ENCODE measurements at places on chromosomes 3 and 15. TPM values are rescaled to one million over a fixed set of nuclear protein-coding genes. Genes with fewer than 3 reads are reported as not detected.

CHRM5 gene
- not detected for total RNA-seq

DNA sequence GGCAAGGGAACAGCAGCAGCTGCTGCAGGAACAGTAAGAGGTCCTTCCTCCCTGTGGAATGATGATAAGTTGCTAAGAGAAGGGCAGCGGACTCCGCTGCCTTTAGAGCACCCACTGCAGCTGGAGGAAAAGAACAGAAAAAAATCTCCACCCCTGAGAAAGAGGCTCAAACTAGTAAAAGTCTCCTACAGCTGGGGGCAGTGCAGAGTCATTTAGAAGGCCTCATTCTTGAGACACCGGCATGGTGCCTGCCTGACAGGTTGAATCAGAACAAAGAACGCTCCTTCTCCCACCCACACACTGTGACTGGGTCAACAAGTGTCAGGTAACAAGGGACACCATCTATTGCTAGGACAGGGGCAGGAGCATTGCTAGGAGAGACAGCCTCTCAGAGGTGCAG is 188.4 kb downstream of the ABHD5 start:
- no peak overlapping the region for H3K4me3 ChIP-seq
- peaks cover 3% of the 10 kb centered on the region for H3K27me3 ChIP-seq

OR5H15 gene
- not detected for total RNA-seq

GRCh38 chr3:181326637-181327223 is 337.2 kb upstream of the DNAJC19 start:
- H3K36me3 ChIP-seq, result peaks cover 3% of the 10 kb centered on the region
- H3K4me3 ChIP-seq, result no peak overlapping the region
- no peaks in the 10 kb centered on the region for H3K27me3 ChIP-seq
- no peak overlapping the region for H3K27ac ChIP-seq
- peak; percentile 10 for DNase-seq
- H3K4me1 ChIP-seq, result peaks cover 2% of the 10 kb centered on the region

PLCH1 gene
- 20.9 TPM for total RNA-seq
